Epithelial cell of proximal tubule (primary cell): ENCODE measurements at places on chromosomes 6 and 20. TPM values are rescaled to one million over a fixed set of nuclear protein-coding genes. Genes with fewer than 3 reads are reported as not detected.

DNA sequence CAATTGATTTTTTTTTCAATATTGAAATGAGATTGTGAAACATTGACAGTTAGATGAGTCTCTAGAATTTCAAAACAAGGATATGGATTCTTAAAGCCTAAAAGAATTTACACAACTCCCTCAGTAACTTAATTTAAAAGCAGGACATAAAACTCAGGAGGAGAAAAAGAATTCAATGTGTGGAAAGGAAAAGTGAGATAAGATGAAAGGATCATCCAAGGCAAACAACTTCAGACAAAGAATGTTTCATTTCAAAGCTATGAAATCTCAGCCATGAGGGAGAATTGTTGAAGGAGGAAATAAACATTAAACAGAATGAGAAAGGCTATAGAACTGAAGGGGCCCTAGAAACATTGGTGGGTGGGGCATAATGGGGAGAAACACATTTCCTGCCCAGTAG lies 191.7 kb upstream of the NOX3 start:
- no peak for DNase-seq

The F13A1 gene
- total RNA-seq: 5.4 TPM in 1 of 2 replicates, not detected in the other

The CLPSL2 gene
- not detected in 2 replicates for total RNA-seq

The LTA gene
- not detected in 2 replicates for total RNA-seq

- DNase-seq: no peak
Observed at GRCh38 chr20:51312480-51312783, 230.1 kb downstream of the NFATC2 start.
